Tibial nerve (tissue), 4 donors: ENCODE measurements at places on chromosomes 2 and 18.

GRCh38 chr2:55420439-55420725 lies 726 bp upstream of the CCDC88A start:
- no peak for DNase-seq

DNA sequence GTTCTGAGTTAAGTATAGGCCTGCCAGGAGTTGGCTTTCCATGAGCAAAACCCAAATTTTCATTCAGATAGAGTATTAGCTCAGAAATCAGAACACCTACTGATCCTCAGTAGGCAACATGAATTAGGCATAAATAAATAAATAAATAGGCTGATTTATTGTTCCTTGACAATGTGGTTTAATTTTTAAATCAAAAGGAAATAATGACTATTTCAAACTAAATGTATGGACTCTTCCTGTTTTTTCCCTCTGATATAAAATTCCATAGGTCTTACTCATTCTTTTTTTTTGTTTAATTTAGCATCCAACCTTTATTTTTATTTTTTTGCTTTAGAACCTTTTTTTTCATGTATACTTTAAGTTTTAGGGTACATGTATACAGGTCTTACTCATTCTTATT lies 140.2 kb upstream of the ITGA6 start:
- DNase-seq: no peak

DNA sequence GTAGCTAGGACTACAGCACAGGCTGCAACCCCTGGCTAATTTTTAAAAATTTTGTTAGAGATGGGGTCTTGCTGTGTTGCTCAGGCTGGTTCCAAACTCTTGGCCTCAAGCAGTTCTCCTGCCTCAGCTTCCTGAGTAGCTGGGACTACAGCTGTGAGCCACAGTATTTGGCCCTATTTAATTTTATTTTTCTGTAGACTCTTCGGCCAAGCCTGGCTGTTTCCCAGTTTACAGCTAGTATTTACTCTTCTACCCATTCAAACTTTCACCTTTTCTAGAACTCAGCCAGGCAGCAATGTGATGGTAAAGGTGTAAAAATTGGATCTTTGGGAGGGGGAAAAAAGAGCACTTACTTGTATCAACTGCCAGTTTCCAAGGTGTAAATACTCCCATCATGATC lies 35.3 kb downstream of the SH3RF3 start:
- DNase-seq: no peak

- no peak for DNase-seq
Measured at GRCh38 chr2:47126783-47127182, 28.3 kb downstream of the STPG4 start.

DNA sequence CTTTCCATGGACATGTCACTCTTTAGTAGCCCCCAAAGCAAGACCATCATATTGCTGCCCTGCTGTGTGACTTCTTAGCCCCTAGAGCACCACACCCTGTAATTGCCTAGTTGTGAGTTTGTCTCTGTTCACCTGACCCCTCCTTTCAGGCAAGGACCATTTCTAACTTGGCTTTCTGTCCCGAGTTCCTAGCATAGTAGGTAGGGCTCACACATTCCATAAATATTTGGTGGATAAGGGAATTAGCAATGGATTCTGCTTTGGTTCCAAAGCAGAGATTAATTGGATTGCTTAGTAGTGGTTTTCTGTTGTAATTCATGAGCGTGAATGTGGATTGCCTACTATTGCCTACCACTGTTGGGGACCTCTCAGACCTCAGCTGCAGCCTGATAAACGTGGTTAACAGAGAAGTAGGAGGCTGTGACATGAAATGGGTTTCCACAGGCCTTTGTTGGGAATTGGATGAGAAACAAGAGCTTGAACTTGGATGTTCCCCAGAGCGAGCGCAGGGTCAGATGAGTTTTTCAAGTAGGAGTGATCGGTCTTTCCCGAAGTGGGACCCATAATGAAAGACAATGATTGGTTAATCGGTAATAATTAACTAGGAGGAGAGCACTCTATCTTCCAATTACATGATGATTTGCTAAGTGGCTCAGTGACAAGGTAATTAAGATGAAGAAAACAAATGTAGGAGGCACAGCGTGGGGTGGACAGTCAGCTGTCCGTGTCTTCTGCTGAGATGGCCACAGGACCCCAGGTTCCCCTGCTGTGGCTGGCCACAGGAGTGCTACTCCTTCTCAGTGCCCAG lies 13.4 kb upstream of the UGT1A1 start:
- DNase-seq: no peak
